Upper lobe of left lung (tissue), 6 donors: ENCODE measurements at places on chromosomes 5 and 9. TPM values are rescaled to one million over a fixed set of nuclear protein-coding genes. Genes with fewer than 3 reads are reported as not detected.

DNA sequence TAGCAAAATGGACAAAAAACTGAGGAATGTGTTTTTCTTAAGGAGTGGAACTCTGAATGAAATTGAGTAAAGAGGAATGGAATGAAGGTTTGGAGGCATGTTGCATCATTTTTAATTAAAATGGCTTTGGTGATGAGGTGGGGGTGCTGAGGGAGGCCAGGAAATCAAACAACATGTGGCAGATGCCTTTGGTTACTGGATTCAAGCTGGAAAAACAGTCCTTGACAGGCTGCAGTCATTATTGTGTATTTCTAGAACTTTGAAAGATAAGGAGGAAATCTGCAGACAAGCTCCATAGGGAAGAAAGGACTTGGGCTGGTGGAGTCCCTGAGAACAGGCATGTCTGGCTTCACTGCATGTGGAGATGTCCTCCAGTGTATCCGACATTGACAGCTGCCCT, 203.5 kb upstream of the HAPLN1 start:
- no peak for DNase-seq

GRCh38 chr9:119164716-119165115, 204.5 kb downstream of the BRINP1 start:
- DNase-seq: no peak

- no peak for DNase-seq
These were observed 82.4 kb downstream of the RAPGEF1 start for GRCh38 chr9:131657456-131657855.

GRCh38 chr5:106876665-106877194, 794.0 kb downstream of the EFNA5 start:
- no peak for DNase-seq

DNA sequence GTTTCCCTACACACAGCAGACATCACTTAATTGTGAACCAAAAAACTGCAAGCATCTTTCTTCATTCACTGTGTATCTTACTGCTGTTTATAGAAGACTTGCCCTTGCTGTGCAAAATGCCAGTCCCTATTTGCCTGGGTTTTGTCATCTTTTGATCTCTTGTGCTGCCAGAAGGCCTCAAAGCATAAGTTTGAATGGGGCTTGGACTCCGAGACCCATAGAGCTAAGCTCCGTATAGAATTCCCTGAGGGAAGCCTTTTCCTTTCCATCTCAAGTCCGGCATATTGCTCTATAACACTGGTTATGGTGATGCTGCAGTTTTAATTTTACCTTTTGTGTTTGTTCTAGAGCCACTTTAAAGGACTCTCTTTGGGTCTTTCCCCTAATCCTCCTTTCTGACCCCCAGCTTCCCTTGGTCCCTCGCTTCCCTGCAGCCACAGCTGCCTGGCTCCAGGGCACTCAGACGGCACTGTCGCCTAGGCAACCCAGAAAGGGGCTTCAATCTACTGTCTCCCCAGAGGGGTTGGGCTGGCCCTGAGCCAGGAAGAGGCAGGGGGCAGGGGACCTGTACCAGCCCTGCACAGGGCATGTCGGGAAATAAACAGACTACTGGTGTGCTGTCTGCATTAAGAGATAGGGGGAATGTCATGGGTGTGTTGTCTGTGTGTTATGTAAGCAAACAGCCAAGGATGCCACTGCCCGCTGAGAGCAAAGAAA, 73.4 kb upstream of the MELK start:
- no peak for DNase-seq

DNA sequence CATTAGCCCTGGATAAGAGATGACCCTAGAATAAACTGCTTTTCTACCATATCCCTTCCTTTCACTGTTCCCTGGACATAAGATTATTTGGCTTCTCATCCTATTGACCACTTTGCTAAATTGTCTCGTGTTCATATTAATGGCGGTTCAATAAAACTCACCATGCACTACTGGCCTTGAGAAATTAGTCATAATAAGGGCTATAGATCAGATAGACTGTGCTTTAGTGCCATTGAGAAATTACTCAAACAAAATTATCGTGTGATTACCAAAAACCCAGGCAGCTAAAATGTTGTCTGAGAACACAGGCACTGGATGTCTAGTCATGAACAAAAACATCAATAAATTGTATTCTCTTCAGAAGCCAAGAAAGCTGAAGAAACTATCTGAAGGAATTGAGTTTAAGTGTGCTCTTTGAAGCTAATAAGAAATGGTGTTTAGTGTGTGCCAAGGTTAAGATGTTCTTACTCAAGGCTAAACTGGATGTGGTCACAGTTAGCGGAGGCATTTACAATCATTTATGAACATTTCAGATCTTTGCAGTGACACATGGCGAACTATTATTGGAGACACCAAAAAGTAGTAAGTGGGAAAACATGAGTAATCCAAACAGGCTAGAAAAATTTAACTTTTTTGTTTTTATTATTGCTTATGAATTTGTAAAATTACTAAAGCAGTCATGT, 460.4 kb upstream of the RORB start:
- DNase-seq: no peak

DNA sequence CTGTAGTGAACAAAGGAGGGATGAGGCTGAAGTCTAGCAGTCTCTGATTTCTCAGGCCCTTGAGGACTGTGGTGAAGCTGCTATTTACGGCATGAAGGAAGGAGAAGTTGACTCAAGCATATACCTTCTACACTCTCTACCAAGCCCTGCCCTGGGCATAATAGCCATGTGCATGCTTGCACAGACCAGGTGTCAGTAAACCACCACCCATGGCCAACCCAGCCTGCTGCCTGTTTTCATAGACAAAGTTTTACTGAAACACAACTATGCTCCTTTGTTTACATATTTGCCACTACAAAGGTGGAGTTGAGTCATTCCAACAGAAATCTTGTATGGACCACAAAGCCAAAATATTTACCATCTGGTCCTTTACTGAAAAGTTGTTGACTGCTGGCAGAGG, 126.9 kb downstream of the PAPPA start:
- no peak for DNase-seq

DNA sequence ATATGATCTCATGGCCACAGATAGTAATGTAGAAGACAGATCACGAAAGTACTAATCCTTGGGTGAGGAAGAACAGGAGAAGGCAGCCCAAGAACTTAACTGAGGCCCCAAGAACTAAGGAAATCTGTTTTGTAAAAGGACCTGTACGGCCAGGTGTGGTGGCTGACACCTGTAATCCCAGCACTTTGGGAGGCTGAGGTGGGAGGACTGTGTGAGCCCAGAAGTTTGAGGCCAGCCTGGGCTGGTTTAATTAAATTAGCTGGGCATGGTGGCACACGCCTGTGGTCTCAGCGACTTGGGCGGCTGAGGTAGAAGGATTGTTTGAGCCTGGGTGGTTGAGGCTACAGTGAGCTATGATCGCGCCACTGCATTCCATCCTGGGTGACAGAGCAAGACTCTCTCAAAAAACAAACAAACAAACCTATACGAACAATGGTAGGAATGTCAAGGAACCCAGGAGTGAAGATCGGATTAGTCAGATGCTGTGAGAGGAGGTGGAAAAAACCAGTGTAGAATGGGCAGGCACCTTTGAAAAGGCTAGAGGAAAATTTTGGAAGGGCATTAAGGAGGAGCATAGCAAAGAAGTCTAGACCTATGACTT, 283.8 kb upstream of the DMRT1 start:
- DNase-seq: no peak

DNA sequence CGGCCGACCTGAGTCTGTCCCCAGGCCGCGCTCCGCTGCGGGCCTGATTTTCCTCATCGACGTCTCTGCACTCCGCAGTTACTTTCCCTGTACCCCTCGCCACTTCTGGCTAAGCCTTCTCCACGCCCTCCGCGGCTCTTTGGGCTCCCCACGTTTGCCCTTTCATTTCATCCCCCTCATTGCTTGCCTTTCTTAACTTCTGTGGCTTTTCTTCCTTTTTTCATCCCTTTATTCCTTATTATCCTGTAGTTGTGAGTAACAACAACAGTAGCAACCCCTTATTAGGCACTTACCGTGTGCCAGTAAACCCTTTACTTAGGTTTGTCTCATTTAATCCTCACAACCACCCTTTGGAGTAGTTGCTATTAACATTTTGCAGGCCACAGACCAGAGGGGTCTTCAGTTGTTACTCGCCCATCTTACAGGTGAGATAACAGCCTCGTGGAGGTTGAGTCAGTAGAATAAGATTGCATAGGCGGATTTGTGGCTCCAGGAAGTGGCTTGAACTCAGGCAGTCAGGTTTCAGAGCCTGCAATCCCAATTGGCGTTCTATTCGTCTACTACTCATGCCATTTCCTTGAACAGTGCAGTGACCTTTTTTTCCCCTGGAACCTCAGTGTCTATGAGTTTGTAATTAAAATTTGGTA, 724 bp downstream of the TCERG1 start:
- no peak for DNase-seq

- DNase-seq: no peak
These were observed 119.9 kb upstream of the BOD1 start for GRCh38 chr5:173736374-173736773.

GRCh38 chr9:16484744-16485143, 385.7 kb downstream of the BNC2 start:
- no peak for DNase-seq

DNA sequence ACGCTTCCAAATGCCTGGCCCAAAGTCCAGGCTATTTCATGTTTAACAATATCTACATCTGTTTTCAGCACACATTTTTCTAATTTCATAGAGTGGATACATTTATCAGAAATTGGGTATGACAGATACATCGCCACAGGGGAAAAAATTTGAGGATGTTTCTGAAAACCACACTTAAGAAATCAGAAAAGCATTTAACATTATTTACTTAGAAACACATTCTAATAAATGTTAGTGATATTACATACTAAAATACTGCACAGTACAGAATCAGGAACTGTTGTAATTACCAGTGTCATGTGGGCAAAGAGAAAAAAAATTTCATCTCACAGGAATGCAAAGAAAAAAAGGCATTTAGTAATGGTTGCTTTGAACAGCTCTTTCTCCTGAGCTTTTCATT, 310.5 kb upstream of the KIF2A start:
- DNase-seq: no peak

GRCh38 chr9:24413651-24414050, 132.0 kb downstream of the IZUMO3 start:
- DNase-seq: no peak

GRCh38 chr9:131111186-131111853, 14.1 kb upstream of the NUP214 start:
- DNase-seq: no peak

DNA sequence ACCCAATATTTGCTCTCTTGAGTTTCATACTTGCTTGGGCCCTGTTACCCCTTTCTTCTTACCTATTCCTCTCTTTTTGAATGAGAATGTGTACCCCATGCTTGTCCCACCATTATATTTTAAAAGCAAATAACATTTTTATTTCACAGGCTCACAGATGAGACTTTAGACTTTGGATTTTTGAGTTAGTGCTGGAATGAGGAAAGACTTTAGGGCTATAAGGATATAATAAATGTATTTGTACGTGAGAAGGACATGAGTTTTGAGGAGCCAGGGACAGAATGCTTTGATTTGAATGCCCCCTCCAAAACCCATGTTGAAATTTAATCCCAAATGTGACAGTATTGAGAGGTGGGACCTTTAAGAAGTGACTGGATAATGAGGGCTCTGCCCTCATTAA, 33.1 kb upstream of the TNPO1 start:
- no peak for DNase-seq

DNA sequence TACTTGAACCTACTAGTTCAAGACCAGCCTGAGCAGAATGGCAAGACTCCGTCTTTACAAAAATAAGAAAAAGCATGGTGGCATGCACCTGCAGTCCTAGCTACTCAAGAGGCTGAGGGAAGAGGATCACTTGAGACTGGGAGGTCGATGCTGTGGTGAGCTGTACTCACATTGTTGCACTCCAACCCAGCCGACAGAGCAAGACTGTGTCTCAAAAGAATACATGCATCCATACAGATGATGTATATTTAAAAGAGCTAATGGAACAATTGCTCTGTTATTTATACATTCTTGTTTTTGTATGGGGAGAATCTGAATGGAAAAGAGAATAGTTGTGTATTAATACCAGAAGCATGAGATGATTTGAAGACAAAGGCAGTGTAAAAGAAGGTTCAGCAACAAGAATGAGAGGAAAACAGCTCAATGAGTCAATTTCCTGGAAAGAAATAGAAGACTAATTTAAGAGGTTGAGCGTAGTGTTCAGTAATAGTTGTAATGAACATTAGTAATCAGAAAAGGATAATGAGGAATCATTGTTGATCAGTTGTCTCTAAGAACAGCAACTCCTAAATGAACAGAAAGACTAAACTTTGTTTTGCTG, 1.9 kb upstream of the LRRC70 start:
- DNase-seq: no peak

DNA sequence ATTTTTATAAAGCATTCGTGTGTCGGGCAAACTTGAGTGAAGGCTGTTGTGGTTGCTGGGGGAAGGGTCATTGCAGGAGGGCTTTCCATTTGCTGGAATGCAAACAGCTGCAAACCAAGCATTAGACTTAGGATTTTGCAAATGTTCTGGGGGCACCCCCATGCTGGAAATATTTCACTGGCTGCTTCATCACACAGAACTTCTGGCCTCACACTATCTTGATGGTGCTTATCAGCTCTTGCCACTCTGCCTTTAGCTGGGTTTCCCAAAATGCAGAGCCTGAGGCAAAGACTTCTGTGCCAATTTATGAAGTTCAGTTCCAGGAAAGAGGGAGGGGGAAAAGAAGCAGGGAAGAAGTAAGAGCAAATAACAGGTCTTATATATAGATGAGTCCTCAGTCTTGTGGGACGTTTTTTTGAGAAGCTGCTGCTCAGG, 8.6 kb upstream of the COL15A1 start:
- DNase-seq: no peak

The PCDHGB7 gene
- 7.0 TPM for total RNA-seq

The SLC46A2 gene
- total RNA-seq: 17.5 TPM

The SPINK6 gene
- not detected for total RNA-seq

The BARX1 gene
- total RNA-seq: not detected

The C5orf58 gene
- not detected for total RNA-seq

The PCDHGC5 gene
- total RNA-seq: 1.0 TPM
